ENCODE measurements at places on chromosomes 16 and 17.

DNA sequence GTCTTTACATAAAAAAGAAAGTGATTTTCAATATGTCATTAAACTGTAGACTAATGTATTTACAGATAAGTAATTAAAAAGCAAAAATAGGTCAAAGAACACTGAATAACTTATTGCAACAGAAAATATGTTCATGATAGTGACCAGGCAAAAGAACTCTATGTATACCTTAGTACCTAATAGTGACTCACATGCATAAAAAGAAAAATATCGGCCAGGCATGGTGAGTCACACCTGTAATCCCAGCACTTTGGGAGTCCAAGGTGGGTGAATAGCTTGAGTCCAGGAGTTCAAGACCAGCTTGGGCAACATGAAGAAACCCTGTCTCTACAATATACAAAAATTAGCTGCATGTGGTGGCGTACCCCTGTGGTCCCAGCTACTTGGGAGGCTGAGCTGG, 33.0 kb upstream of the TOM1L1 start:
- no peak for DNase-seq

GRCh38 chr17:21453144-21453898, 77.2 kb downstream of the KCNJ12 start:
- no peak for DNase-seq

- DNase-seq: no peak
Measured at GRCh38 chr16:83336603-83337002, 471.2 kb upstream of the HSBP1 start.

DNA sequence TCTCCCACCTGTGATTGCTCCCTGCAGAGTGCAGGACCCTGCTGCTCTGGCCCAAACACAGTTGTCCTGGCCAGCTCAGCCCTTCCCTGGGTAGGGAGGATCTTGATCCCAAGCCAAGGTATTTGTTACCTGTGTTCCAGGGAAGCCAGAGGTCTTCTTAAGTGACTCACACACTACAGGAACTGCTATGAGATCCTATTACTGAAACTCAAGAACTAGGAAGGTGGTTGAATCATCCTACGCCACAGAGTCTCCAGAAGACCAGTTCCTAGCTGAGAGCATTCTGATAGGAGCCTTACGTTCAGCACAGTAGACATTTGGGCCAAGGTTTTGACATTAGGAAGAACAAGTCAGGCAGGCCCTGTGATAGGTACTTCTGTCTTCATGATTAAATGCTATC, 12.0 kb downstream of the CHST6 start:
- DNase-seq: no peak

DNA sequence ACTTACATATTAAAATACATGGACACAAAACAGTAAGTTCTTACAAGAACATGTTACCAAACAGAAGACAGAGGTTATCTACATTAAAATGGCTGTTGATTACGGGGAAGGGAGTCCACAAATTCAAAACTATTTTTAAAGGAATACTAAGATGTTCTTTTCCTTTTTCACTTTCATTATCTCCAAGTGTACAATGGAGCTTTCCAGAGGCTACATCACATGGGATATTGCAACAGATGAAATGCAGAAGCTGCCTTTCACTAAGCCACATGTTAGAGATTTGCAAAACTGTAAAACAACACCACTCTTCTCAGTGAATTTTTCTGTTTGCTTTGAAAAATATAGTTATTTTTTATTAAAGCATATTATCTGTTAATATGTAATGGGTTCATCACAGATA, 53.6 kb downstream of the XPO6 start:
- no peak for DNase-seq
